ENCODE measurements at places on chromosomes 13 and 19.

GRCh38 chr13:66860878-66861417, 369.2 kb downstream of the PCDH9 start:
- DNase-seq, result no peak

DNA sequence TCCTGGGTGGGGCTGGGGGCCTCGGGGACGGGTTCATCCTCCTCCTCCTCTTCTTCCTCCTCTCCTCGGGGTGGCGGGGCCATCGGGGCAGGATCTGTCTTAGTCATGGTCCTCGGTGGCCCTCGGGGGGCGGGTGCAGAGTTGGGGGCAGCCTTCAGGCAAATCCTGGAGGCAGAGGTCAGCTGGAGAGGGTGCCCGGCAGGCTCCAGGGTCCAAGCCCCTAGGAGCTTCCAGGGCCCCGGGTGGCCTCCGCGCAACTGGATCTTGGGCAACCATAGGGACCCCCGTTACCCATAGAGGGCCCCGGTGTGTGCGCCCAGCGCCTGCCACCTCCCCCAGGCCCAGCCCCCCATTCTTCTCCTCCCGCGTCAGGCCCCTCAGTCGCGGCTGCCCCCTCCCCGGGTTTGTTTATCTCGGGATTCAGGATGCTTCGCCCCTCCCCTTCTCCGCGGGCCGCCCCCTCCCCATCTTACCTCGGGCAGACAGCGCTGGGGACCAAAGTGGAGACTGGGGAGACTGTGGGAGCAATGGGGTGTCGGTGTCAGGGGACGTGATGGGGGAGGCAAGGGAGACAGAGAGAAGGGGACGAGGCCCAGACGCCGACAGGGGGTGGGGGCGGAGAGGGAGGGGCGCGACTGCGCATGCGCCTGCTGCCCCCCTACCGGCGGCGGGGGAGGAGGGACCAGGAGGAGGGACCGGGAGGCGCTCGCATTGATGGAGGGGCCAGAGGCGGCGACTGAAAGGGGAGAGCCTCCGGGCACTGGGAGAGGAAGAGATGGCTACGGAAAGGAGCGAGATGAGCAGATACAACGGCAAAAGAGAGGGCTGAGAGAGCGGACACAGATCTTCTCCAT, at the start of gene CLIP3:
Gene CLIP3 (minus strand): TSS at position 623 of the 854 bp plus-strand sequence. CDS start 516 bp downstream, at position 107.
- no peak for DNase-seq

GRCh38 chr13:82833923-82834322, 1048.4 kb downstream of the SLITRK1 start:
- no peak for DNase-seq

GRCh38 chr19:12770922-12771321, 4.4 kb downstream of the HOOK2 start:
- no peak for DNase-seq

GRCh38 chr13:90201676-90202460, 1145.6 kb upstream of the MIR17HG start:
- no peak for DNase-seq

GRCh38 chr19:44050740-44051649, 841 bp upstream of the ZNF223 start:
- peak; percentile 11 for DNase-seq

- no peak for DNase-seq
Measured at GRCh38 chr13:27966641-27967202, 2.4 kb downstream of the CDX2 start.

DNA sequence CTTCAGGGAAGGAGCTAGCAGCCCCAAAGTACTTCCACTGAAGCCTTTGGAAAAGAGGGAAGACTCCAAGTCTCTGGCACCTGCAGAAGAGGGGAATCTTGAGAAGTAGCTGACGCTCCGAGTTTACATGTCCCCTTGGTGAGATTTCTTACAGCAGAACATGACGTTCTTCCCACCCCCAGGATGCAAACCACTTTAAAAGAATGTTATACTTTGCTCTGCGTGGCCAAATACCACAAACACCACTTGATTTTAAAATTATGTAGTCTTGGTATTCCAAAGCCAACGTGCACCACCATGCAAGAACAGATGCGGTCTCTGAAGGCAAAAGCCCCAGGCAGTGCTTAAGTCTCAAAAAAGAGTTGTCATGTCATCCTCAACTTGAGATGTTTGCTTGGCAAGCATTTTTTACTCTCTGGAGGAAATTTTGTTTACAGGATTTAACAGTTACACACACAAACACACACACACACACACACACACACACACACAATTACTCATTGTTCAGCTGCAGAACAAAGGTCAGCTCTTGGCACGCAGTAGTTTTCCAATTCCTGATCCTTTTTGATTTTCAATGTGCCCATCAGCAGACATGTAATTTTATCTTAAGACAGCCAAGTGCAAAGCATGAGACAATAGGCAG, 106.1 kb downstream of the RGCC start:
- DNase-seq, result no peak

Measured in stimulated activated CD4-positive, alpha-beta T cell treated with anti-CD3 and anti-CD28 coated beads, TNF-alpha, amount 100 ng/mL, for 24 hours (primary cell).